Activated T-cell treated with anti-CD3 and anti-CD28 coated beads, Interleukin-2, amount 50 U/mL, for 72 hours (primary cell): ENCODE measurements at places on chromosomes 4 and X. TPM values are rescaled to one million over a fixed set of nuclear protein-coding genes. Genes with fewer than 3 reads are reported as not detected.

GRCh38 chr4:132169660-132170059 is 979.4 kb upstream of the PCDH10 start:
- DNase-seq = no peak

DNA sequence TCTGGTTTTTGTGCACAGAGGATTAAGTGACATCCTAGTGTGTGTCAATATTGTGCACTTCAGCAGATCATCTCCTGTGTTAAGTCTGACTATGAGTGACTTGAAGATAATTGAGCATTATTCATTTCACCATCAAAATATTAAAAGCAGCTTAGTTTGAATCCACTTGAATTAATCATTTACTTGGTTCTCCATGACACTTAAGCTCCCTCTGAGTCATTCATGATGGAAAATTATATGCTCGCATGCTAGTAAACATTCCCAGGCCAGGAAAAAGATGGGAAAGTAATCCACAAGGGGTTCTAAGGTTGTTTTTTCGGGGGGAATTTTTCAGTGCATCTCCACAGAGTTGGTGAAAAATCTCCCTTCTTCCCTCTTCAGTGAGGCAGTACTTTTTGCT is 97.2 kb upstream of the EOLA2 start:
- DNase-seq = no peak

Gene TCEAL5
- not detected for total RNA-seq

- no peak for DNase-seq
Measured at GRCh38 chr4:129748991-129749390, 653.0 kb downstream of the C4orf33 start.

GRCh38 chrX:145673841-145674240 is 143.8 kb upstream of the SLITRK2 start:
- no peak for DNase-seq

- DNase-seq = no peak
Measured at GRCh38 chr4:158032733-158033415, 140.0 kb downstream of the GASK1B start.

DNA sequence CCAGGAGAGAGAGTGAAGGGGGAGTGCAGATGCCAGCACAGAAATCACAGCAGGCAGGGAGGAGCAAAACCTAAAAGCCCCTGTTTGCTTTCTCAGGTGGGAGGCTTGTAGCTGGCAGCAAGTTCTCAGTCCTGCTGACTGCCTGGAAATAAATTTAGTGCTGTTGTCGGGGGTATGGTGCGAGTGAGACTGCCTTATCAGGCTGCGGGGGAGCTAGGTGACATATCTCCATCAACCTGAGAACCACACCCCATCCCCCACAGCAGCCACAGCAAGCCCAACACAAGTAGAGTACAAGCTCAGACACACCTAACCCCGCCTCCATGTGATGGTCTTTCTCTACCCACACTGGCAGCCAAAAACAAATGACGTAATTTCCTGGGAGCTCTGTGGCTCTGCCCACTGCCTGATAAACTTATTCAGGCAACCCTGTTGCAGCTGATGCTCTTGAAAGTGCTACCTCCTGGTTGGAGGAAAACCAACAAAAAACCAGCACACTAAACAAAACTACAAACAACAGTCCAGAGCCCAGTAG is 953.4 kb upstream of the NDST4 start:
- DNase-seq = no peak

GRCh38 chrX:40148385-40149285 is 50.9 kb upstream of the BCOR start:
- DNase-seq = no peak

- DNase-seq = no peak
Measured at GRCh38 chr4:24514808-24515207, 69.5 kb downstream of the DHX15 start.

Gene TRIM60
- total RNA-seq = not detected

DNA sequence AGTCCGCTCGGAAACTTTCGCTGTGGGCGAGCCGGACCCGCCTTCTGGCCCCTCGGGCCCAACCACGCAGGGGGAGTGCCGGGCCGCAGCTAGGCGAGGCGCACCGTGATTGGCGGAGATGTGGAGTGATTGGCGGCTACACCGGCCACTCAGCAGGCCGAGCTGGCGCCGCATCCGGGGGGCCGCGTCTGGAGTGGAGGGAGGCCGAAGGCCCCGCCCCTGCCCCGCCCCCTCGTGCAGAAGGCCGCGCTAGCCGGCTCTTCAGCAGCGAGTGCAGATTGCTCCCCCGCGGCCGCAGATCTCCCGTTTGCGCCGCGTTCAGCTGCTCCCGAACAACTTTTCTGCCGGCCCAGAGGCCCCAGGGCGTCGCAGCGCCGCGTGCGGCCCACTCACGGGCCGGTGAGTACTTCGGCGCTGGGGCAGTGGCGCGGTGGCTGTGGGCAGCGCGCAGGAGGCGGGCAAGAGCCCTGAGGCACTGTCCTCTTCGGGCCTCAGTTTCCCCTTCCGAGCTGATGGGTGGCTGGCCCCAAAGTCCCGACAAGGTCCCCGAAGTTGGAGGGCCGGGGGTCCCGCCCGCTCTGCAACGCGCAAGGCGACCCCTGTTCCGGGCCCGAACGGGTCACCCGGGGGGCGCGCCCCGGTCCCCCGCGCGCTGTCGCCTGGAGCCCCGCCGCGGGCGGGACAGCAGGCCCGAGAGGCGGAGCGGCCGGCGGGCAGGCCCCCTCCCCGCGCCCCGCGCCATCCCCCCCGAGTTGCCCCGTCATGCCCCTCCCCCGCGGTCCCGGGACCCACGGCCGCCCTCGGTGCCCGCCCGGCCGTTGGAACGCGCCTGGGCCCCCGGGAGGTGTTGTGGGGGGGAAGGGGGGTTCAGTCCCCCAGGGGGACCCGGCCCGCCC is at the start of gene WFS1:
WFS1 (plus strand) TSS at position 235 of the 896 bp plus-strand sequence. CDS start 7,606 bp downstream, outside the sequence.
- DNase-seq = peak; percentile 98

DNA sequence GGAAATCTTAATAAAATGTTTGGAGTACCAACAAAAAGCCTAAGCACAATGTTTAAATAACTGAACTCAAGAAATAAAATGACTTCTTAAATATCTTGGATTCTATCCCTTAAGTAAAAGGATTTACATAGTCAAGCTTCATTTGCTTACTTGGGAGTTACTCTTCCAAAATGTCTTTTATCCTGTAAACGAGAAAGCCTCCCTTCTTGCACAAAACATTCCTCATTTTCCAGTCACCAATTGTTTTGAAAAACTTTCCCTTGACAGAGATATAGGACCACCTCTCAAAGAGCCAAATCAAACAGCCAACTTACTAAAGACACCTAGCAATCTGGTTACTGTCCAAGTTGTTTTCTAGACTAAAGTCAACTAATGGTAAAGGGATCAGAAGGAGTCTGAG is 18.6 kb downstream of the PDGFC start:
- DNase-seq = no peak
